ENCODE measurements at places on chromosomes 5 and 9.
A peak's percentile ranks its signal among the peaks of the same experiment; 100 is the strongest.

- DNase-seq = no peak
These were observed 17.2 kb upstream of the C5orf15 start for GRCh38 chr5:133985540-133986180.

DNA sequence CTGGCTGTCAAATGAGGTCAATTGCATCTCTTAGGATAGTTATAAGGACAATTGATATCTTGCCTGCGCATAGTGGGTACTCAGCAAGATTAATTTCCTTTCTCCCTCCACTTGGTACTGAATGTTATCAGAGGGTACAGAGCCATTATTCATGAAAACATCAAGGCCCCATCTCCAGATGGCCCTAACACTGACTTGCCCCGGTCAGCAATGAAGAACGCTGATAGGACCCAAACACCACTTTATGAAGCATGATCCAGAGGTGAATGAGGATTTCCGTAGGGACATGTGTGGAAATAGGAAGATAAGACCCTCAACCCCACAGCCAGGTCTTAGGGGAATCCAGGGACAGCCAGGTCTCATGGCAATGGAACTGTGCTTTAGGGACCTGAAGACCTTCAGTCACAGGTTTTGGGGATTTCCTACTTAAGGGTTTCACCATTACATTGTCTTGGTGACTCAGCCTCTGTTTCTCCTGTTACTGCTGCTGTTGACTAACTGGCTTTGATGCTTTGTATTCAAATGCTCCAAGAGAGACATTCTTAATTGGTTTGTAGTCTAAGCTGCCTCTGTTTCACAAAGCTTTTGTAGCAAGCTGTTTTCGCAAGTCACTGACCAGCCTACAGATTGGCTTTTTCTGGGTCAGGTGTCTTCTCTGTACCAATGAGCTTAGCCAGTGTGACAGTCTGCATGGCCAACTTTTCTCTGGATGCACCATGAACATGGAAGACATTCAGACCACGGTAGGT, 35.3 kb upstream of the IQGAP2 start:
- no peak for DNase-seq

- no peak for DNase-seq
These were observed 472.7 kb upstream of the CDH9 start for GRCh38 chr5:27511061-27511460.

DNA sequence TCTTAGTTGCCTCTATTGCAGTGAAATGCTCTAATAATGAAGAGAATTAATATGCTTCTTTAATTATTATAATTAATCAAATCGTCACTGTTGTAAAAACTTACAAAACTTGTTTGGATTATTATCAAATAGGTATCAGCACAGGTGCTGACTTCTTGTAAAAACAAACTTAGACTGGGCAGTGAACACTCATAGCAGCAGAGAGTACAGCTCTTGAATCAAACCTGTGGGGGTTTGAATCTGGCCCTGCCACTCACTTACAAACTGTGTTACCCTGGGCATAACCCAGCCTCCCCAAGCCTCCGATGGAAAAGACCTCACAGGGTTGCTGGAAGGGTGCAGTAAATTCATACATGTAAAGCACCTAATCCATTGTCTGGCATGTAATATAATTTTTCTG, 35.1 kb downstream of the MAP3K1 start:
- no peak for DNase-seq

DNA sequence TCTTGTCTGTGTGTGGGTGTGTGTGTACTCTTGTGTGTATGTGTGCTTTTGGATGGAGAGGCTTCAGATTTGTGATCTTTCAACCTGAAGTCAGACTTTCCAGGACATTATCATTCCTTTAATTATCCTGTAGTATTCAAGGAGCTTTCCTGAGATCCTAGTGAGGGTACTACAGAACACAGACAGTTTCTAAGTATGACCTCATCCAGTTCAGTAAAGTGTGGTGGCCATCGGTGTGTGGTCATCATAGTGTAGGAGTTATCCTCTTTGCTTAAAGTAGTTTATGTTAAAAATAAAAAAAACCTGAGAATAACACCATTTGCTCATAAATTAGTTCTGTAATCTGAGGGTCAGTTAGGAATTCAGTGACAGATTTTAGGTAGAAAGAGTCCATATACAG, 478.0 kb upstream of the ACTBL2 start:
- no peak for DNase-seq

GRCh38 chr9:79660615-79661014, 88.8 kb downstream of the TLE4 start:
- DNase-seq = no peak

DNA sequence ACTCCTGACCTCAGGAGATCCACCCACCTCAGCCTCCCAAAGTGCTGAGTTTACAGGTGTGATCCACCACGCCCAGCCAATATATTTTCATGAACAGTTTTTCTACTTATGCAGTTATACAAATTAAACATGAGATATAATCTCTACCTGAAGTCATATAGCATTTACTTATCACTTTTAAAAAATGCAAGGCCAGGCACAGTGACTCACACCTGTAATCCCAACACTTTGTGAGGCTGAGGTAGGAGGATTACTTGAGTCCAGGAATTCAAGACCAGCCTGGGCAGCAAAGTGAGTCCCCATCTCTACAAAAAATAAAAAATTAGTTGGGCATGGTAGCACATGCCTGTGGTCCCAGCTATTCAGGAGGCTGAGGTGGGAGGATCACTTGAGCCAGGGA, 164.7 kb upstream of the LHFPL2 start:
- DNase-seq = no peak

GRCh38 chr9:127574072-127574993, 37.7 kb upstream of the STXBP1 start:
- DNase-seq = no peak

- no peak for DNase-seq
These were observed 244.0 kb downstream of the EPB41L4A start for GRCh38 chr5:112174959-112175594.

- no peak for DNase-seq
These were observed 84.9 kb upstream of the IL7R start for GRCh38 chr5:35771839-35772238.

GRCh38 chr5:62460578-62460983, 48.0 kb downstream of the IPO11 start:
- no peak for DNase-seq

- no peak for DNase-seq
These were observed 105.0 kb downstream of the DTWD2 start for GRCh38 chr5:118883362-118883761.

GRCh38 chr5:146533260-146533857, 17.4 kb upstream of the GPR151 start:
- peak; percentile 24 for DNase-seq

GRCh38 chr9:125703662-125704061, 3.3 kb downstream of the MAPKAP1 start:
- DNase-seq = no peak

- no peak for DNase-seq
These were observed 23.4 kb downstream of the UBE2R2 start for GRCh38 chr9:33840381-33840780.

- no peak for DNase-seq
These were observed 22.4 kb upstream of the NREP start for GRCh38 chr5:111779260-111779921.

DNA sequence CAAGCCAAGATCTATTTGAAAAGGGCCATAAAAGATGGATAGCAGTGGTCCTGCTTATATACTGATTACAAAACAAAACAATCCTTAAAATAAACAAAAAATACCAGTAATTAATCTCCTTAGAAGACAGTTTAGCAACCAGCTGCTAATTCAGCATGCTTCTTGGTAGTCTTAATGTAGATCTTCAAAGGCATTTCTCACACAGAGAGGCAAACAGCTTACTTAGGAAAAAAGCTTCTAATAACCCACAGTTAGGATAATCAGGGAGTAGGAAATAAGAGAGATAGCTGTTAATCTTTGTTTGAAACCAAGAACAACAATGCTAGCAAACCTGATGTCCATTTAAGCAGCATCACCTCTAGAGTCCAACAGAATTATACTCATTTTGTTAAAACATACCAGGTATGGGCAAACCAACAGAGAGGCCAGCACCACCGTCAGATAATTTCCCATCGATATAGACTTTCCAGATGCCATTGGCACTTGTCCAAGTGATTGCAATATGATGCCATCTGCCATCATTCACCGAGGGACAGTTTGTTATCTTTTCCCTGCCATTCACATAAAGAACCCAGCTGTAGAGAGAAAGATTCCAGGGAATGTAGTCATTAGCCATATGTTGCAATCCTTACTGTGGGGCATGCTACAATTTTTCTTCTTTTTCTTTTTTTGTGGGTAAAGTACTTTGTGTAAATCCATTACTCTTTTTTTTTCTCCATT, 105.6 kb upstream of the TXNDC8 start:
- DNase-seq = no peak

DNA sequence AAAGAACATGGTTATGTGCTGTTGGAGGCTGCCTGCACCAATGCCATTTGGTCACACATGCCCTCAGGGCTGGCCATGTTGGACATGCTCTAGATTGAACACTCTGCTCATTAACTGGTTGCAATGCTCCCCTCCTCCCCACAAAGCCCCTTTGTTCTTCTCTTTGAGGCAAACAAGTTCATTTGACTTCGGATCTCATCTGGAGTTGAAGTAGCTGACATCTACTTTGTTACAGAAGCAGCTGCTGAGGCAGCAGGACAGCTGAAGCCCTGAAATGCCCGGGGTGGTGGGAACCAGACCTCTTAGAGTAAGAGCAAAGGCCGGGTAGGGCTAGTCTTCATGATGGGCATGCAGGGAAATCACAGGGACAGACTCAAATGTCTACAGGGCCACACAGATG, 123.5 kb downstream of the APBA1 start:
- no peak for DNase-seq

GRCh38 chr5:54936201-54936600, 49.2 kb downstream of the ESM1 start:
- no peak for DNase-seq

DNA sequence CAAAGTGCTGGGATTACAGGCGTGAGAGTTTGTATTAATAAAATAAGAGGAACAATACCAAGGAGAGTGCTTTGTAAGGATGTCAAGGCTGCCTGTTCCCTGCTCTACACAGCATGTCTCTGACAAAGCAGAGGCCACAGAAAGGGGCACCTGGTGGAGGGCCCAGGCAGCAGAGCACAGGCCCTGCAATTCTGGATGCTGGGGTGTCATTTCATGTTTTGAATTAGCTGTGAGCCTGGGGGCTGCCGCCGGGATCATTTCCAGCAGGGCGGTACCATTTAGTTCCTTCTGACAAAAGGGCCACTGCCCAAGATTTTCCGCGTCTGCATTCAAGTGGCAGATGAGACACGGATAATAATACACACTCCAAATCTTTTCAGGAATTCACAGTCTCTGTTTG, 396.9 kb downstream of the GADD45G start:
- DNase-seq = no peak

GRCh38 chr9:99635032-99635431, 186.7 kb upstream of the NR4A3 start:
- DNase-seq = no peak

DNA sequence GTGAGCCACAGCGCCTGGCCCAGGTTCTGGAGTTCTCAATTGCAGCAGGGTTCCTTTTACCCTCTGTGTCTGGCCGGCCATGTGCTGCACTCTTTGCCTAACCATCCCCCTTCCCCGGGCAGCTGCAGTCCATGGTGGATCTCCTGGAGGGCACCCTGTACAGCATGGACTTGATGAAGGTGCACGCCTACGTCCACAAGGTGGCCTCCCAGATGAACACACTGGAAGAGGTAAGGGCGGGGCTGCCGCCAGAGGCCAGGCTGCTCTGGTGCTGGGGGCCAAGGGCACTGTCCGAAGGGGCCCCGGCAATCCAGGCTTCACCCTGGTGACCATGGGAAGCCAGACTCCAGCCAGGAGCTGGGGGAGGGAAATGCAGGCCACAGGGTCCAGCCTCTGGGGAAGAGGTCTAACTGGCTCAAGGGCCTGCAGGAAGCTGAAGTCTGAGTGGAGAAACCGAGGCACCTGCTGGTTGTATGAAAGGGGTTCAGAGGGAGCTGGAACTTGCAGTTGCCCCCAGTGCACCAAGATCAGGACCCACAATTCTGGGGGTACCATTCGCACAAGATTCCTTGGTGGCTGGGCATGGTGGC, 18.1 kb downstream of the OLFML2A start:
- no peak for DNase-seq

DNA sequence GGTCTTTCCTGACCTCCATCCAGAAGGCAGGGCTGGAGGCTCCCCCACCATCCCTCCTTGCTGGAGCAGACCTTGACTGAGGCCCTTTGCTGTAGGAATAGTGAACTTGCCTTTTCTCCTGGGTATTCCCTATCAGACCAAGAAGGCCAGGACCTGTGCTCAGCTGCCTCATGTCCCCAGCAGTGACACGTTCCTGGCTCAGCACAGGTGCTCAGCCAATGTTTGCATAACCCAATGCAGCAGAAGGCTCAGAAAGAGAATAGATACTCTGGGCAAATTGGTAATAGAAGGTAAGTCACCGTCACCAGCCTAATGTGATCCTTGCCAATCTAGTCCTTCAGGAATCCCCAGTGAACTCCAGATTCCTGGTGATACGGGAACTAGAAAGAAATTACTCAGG, 96.4 kb downstream of the ACTL7B start:
- no peak for DNase-seq

- no peak for DNase-seq
These were observed 216.5 kb upstream of the DMRT1 start for GRCh38 chr9:624935-625500.

GRCh38 chr9:35594471-35594870, 10.6 kb upstream of the TESK1 start:
- DNase-seq = no peak

- no peak for DNase-seq
These were observed 89.3 kb downstream of the MARCHF11 start for GRCh38 chr5:16090270-16090669.

GRCh38 chr9:70519912-70520724, 105.7 kb upstream of the KLF9 start:
- no peak for DNase-seq

- no peak for DNase-seq
These were observed 15.7 kb upstream of the GDA start for GRCh38 chr9:72133365-72134035.

DNA sequence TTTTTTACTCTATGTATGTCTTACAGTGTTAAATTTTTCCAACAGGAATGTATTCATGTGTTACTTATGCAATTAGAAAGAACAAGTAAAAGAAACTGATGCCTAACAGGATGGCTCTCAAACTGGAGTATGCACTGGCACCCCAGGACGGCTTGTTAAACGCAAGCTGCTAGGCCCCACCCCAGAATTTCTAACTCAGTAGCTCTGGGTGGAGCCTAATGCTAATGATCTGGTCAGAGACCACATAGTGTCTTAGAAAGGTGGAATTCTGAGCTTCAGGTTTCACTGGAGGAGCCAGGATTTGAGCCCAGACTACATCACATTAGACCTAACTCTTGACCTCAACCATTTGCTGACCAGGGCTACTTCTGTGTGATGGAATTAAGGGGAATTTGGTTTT, 34.4 kb downstream of the SHC3 start:
- DNase-seq = no peak

- DNase-seq = no peak
These were observed 35.0 kb downstream of the AGXT2 start for GRCh38 chr5:35012796-35013195.

DNA sequence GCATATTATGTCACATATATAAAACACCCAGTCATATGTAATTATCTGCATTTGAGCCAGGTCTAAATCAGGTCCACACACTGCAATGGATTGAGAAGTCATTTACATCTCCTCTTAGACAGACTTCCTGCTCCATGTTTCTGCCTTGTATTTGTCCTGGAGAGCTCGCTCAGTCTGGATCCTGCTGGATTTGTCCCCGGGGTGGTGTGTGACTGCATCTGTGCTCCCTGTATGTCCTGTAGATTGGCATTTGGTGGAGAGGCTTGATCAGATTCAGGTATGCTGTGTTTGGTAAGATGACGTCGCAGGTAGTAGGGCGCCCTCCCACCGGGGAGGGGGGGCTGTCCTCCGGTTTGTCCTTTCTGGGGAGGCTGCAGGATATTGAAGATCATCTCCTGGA, 33.6 kb upstream of the IER5L start:
- no peak for DNase-seq

- no peak for DNase-seq
These were observed 15.0 kb upstream of the VAV2 start for GRCh38 chr9:134007150-134007549.
